ENCODE measurements at places on chromosomes 6 and 20. TPM values are rescaled to one million over a fixed set of nuclear protein-coding genes. Genes with fewer than 3 reads are reported as not detected.

IGF2R gene
- total RNA-seq: 50.5 TPM

LY6G6F gene
- total RNA-seq: not detected

C6orf15 gene
- total RNA-seq: 0.71 TPM

DDAH2 gene
- total RNA-seq: 85.8 TPM

BTN1A1 gene
- not detected for total RNA-seq

CYP39A1 gene
- total RNA-seq: 0.13 TPM

MTRF1L gene
- total RNA-seq: 24.1 TPM
